ENCODE measurements at places on chromosomes 7 and 10.

GRCh38 chr10:89566095-89566950 is 30.9 kb upstream of the SLC16A12 start:
- DNase-seq, result no peak

GRCh38 chr7:33685981-33686683 is 219.2 kb upstream of the BMPER start:
- no peak for DNase-seq

GRCh38 chr10:131991726-131992125 is 10.0 kb upstream of the BNIP3 start:
- no peak for DNase-seq

GRCh38 chr10:15348579-15348978 is 22.5 kb downstream of the FAM171A1 start:
- DNase-seq, result no peak

DNA sequence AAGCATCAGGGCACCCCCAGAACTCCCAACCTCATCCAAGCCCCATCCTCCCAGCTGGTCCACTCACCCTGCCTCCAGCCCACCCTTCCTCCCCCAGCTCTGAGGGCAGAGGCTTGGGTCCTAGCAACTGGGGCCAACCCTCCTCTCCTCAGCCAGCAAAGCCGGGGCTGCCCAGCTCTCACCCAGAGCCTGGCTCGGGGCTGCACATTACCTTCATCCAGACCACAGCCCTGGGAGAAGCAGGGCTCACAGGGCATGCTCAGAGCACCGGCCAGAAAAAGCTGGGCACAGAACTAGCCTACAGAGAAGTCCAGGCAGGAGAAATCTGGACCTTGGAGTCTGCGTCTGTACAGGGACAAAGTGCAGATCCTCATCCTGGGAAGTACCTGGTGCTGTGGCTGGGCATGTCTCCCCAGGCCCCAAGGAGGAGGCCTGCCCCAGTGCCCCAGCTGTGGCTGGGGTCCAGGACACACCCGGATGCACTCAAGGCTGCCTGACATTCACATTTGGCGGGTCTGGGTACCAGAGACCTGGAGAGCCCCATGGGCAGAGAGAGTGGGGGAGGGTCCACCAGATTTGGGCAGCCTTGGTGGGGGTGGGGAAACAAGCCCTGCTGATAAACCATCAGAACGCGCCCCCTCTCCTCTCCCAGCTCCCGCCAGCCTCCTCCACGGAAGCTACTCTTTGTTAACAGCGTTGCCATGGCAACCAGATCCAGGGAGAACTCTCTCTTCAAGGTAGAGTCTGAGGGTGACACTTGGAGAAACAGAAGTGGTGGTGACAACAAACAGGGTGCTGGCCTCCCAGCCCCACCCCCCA is 5.1 kb downstream of the RASGEF1A start:
- no peak for DNase-seq

DNA sequence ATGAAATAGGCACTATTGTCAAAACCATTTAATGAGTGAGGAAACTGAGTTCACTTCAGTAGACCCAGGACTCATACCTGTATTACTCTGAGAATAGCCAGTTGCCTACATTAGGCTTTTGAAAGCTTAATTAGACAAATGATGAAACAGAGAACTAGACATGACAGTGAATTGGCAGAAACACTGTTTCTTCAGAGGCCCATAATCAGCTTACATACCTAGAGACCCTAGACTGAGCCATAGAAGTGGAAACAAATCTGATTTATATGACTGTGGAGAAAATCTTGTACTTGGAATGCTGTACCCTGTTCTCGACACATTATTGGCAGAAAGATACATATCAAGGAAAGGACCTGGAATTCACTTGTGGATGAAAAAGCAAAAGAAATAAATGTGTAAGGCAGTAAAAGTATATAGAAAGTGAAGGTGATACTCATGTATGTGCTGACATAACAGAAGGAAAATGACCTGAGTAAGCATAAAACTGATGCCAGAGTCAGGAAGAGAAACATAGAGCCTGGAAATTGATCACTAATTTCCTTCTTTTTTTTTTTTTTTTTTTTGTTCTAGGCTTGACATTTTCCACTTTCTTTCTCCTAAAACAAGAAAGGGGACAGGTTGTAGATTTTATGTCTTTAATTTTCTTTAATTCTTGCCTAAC is 251.5 kb downstream of the BICC1 start:
- no peak for DNase-seq

DNA sequence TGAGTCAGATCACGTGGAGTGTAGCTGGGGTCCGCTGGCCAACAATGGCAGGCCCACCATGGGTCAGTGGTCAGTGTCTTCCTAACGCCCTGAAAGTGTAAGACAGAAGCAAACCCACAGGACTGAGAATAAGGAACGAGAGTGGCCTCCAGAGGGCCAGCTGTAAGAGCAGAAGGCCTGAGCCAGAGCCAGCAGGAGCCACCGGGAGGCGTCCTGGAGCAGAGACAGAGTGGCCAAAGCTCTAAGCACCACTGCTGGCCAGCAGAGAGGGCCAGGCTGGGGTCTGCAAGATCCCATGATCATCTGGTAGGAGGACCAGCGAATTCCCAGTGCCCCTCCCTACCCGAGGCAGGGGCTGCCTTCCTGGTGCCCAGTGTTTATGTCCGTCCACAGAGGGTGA is 9.2 kb downstream of the CCDC201 start:
- DNase-seq, result no peak

- DNase-seq, result no peak
Observed at GRCh38 chr7:9761224-9761623, 1212.4 kb upstream of the PHF14 start.

DNA sequence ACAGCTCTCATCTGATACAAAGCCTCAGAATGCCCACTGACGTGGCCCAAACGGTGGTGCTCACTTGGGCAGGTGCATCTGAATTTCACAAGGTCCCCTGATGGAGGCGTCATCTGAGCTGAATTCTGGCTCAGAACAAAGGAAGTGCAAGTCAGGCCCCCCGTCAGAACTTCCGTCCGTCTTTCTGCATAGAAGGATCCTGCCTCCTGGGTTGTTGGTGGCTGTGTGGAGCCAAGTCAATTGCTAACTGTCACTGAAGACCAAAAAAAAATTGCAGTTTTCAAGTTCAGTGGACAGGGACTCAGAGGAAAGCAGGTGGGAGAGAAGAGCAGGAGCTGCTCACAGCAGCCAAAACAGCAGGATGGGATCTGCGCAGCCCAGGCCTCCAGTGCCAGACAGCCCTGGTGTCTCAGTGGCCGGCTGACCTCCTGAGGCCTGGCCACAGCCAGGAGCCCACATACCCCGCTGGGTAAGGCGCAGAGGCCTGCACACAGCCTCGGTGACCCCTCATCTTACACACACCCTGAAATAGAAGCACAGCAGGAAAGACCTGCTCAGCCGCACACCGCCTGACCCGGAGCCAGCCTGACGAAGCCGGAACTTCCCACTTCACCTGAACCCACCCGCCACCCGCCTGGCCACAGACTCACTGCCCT is 49.4 kb downstream of the PYROXD2 start:
- DNase-seq, result no peak

DNA sequence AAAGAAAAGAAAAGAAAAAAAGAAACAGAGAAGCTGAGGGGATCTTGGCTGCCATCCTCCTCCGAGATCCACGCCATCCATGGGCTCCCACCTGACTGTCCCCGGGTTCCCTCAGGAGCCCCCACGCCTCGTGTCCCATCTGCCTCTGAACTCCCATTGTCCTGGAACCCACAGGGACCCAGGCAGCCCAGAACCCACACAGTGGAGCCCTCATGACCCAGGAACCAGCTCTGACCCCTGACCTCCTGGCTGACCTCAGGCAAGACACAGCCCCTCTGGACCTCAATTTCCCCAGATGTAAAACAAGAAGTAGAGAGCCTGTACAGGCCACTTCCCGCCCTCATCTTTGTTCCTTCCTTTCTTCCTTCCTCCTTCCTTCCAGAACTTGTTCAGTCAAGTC is 40.4 kb downstream of the RASGEF1A start:
- no peak for DNase-seq

- no peak for DNase-seq
Observed at GRCh38 chr10:132030898-132031463, 34.8 kb upstream of the JAKMIP3 start.

DNA sequence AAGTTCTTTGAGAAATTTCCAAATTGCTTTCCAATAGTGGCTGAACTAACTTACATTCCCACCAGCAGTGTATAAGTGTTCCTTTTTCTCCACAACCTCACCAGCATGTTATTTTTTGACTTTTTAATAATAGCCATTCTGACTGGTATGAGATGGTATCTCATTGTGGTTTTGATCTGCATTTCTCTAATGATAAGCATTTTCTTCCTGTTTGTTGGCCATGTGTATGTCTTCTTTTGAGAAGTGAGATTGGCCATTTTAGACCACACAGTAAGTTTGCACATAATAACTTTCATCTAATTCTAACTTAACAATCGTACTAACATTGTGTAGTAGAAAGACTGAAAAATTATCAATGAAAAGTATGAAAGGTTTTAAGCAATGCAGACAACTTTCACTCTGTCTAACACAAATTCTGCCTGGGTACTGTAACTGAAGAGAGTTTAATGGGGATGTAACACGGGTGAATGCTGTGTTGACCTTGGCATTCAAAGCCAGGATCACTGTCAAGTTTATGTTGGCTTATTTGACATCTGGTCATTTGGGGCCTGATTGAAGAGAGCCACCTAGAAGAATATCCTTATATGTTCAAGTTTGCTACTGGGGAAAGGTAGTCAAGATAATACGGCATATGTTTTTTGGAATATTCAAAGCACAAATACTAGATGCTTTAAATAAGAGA is 50.4 kb downstream of the FAM171A1 start:
- no peak for DNase-seq

DNA sequence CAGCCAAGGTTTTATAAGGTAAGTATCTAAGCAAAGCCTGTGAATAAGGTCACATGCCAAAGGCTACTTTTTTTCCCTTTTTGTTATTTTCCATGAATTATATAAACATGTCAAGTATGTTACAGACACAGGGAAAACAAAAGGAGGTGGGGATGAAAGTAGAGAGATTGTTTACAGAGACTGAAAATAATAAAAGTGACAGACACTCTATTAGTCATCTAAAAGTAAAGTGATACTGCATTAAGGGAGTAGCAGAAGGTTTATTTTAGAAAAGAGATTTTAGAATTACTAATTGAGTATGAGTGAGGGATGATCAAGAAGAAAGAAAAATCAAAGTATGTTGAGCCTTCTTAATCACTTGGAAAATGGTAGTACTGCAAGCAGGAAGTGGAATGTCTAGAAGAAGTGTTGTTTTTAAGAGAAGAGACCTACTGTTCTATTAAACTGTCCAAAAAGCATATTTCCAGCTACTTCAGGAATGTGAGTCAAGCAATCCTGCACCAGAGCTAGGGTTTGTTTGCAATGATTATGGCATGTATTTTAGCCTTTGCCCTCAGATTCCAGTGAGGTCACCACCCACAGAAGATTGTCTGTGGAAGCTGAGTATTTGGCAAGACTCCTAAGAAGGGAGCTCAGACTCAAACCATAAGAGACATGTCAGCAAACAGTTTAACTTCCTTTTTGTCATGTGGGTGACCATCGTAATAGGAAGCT is 177.9 kb upstream of the PLXDC2 start:
- peak; percentile 72 for DNase-seq

DNA sequence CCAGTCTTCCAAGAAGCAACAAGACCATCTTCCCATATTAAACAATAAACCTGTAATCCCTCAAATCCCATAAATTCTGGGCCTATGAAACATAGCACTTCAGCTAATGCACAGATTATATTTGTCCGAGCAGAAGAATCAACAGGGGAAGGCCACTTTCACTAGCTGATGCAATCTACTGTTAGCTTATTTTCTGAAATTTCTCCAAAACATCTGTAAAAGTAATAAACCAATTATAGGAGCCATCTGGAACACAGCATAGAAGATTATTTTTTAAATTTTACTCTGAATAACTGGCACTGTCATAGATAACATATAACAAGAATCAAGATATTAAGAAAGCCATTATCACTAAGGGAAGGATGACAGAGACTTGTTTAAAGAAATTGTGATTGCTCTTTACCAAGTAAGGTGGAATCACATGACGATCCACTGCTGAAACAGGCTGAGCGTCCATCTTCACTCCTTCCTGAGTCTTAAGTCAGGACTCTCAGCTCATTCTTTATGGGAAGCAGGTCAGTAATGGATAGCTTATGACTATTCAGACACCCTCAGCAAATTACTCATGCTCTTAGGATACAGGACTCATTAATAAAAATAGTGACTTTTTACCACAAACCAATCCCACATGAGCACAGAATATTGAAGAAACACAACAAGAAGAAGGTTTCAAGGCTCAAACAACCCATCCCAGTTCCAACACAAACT is 719.5 kb downstream of the XPNPEP1 start:
- no peak for DNase-seq

DNA sequence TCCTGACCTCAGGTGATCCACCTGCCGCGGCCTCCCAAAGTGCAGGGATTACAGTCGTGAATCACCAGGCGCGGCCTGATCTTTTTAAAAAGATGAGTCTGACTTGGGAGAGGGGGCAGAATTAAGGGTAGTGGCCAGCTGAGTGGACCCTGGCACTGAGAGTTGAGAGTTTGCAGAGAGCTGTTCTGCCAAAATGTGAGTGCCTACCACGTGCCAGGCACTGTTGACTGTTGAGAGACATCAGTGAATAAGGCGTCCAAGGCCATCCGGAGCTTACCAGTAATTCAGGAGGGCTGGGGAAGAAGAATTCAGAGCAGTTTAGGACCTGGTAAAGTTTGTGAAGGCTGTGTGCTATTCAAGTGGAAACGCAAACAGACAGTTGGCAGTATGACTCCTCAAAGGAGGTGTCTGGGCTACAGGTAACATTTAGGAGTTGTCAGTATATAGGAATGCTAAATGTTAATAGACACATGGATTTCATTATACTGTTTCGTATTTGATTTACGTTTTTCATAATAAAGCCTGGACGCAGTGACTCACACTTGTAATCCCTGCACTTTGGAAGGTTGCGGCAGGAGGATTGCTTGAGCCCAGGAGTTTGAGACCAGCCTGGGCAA is 1.5 kb downstream of the NIPSNAP2 start:
- DNase-seq, result no peak

GRCh38 chr7:148572067-148572522 is 18.5 kb upstream of the C7orf33 start:
- DNase-seq, result no peak

DNA sequence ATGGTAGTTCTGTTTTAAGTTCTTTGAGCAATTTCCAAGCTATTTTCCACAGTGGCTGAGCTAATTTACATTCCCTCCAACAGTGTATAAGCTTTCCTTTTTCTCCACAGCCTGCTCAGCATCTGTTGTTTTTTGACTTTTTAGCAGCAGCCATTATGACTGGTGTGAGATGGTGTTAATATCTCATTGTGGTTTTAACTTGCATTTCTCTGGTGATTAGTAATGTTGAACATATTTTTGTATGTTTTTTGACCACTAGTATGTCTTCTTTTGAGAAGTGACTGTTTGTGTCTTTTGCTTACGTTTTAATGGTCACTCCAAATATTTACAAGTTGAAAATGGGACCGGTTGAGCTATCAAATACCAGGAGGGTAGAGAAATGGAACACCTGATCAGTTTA is 20.4 kb downstream of the GNG11 start:
- DNase-seq, result no peak

DNA sequence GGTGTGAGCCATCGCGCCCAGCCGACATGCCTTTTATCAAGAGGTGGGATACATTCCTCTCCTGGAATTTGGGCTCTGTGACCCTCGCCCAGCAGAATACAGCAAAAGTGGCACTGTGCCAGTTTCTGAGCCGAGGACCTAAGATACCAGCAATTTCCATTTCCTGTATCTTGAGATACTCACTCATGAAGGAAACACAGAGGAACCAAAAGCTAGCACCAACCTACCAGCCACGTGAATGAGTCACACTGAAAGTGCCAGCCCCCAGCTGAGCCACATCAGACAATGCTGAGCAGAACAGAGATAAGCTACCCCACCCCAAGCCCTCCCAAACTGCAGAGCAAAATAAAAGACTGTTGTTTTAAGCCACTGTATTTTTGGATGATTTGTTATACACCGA is 56.3 kb downstream of the CACUL1 start:
- peak; percentile 3 for DNase-seq
